ENCODE measurements at places on chromosomes 5 and 9. TPM values are rescaled to one million over a fixed set of nuclear protein-coding genes. Genes with fewer than 3 reads are reported as not detected.

Gene CD180
- total RNA-seq: not detected

Gene ANKRD18B
- total RNA-seq: 30.5 TPM

Gene FAM53C
- total RNA-seq: 36.1 TPM

Gene NSUN2
- total RNA-seq: 90.7 TPM

DNA sequence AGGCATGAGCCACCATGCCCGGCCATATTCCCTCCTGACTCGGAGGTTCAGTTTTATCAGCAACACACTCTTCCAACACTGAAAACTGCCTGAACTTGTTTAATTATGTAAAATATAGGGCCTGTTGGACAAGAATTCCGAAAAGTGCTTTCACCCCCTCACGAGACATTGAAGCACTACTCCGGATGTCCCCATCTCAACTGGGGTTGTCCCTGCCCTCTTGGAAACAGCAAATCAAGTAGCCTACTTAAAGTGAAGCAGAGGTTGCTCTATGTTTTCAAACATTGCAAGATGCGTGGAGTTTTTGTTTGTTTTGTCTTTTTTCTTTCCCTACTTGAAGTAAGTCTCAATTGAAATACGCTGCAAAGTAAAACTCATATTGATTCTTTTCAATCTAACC, 7.6 kb downstream of the PTGER4 start:
- DNase-seq: no peak
- peaks cover 60% of the 10 kb centered on the region for H3K36me3 ChIP-seq
- H3K4me1 ChIP-seq: peaks cover 28% of the 10 kb centered on the region
- peak overlapping the region; percentile 29 for H3K4me3 ChIP-seq
- H3K27me3 ChIP-seq: no peaks in the 10 kb centered on the region

DNA sequence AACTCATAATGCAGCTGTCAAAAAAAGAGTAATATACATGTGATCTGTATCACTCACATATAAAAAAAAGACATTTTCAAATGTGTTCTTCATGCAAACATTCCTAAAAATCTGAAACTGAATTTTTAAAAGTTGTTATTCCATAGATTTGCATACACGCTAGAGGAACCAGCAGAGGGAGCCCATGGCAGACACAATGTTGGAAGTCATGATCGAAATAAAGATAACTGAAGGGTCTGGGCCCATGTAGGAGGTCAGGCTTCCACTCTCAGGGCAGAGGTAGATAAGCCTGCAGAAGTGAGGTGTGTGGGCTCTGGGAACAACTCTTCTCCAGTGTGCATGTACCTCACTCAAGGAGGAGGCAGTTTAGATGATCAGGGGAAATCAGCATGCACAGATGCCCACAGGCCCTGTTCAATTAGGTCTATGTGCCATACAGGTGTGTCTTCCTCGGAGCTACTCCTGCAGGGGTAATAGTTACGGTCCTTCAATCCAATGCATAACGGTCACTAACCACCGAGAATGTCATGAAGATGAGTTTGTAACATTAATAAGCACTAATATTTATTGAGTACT, 208.6 kb downstream of the EPB41L4A start:
- peak; percentile 66 for DNase-seq
- H3K36me3 ChIP-seq: no peaks in the 10 kb centered on the region
- H3K4me3 ChIP-seq: no peak overlapping the region

- DNase-seq: peak; percentile 68
- H3K27me3 ChIP-seq: no peaks in the 10 kb centered on the region
Measured at GRCh38 chr9:95004411-95005277, 278.1 kb downstream of the AOPEP start.

GRCh38 chr5:8634219-8634618, 765.3 kb downstream of the MTRR start:
- no peak overlapping the region for H3K27ac ChIP-seq
- H3K27me3 ChIP-seq: no peaks in the 10 kb centered on the region
- H3K36me3 ChIP-seq: no peaks in the 10 kb centered on the region
- H3K4me1 ChIP-seq: no peaks in the 10 kb centered on the region

DNA sequence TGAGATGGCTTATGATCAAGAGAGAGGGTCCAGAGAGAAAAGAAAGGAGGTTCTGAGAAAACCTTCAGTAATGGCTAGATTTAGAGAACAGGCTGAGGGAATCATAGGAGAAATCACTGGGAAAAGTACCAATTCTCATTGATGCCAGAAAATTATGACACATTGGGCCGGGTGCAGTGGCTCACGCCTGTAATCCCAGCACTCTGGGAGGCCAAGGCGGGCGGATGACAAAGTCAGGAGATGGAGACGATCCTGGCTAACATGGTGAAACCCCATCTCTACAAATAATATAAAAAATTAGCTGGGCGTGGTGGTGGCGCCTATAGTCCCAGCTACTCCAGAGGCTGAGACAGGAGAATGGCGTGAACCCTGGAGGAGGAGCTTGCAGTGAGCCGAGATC, 29.5 kb upstream of the PLIN2 start:
- H3K27me3 ChIP-seq: no peaks in the 10 kb centered on the region
- no peak overlapping the region for H3K4me3 ChIP-seq
- H3K36me3 ChIP-seq: peaks cover 6% of the 10 kb centered on the region
- no peak overlapping the region for H3K27ac ChIP-seq
- peaks cover 25% of the 10 kb centered on the region for H3K4me1 ChIP-seq
- no peak for DNase-seq

GRCh38 chr9:127869310-127870152, 7.9 kb downstream of the AK1 start:
- no peaks in the 10 kb centered on the region for H3K4me1 ChIP-seq
- DNase-seq: peak; percentile 89
- H3K4me3 ChIP-seq: no peak overlapping the region
- no peaks in the 10 kb centered on the region for H3K36me3 ChIP-seq

- H3K4me1 ChIP-seq: no peaks in the 10 kb centered on the region
- H3K27ac ChIP-seq: no peak overlapping the region
- H3K27me3 ChIP-seq: no peaks in the 10 kb centered on the region
- no peak for DNase-seq
- H3K36me3 ChIP-seq: no peaks in the 10 kb centered on the region
- H3K4me3 ChIP-seq: no peak overlapping the region
Measured at GRCh38 chr9:81535542-81536241, 153.7 kb downstream of the TLE1 start.

All from Calu3 (cell line).